ENCODE measurements at places on chromosomes 2 and 18.

DNA sequence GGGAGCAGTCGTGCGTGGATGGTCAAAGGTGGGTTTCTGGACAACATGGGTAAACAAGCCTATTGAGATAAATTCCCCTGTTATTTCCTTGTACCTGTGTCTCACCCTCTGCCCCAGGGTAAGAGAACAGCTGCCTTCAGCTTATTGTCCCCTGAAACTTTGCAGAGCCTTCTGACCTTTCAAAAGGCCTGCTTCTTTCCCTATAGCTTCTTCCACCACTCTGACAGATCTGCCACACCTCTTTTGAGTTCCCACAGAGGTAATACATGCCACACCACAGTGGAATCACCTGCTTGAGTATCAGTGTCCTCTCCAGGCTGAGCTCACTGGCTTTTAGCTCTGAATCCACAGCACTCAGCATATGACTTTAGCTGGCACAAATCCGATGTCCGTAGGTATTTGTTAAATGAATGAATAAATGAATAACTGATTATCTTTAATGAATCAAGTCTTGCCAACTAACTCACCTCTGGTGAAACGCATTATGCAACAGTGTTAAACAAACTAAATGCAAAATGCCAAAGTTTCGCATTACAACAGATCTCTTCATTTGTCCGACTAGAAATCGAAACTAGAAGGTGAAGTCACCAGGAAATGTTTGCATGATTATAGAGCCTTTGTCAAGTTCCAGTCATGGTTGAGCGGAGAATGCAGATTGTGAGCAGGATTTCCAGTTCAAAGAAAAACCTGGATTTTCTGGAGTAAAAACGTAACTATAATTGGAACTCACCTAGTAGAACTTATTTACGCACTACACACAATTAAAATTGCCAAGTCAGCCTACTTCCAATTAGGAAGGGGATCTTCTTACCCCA is 16.4 kb downstream of the DYNAP start:
- DNase-seq, result no peak

DNA sequence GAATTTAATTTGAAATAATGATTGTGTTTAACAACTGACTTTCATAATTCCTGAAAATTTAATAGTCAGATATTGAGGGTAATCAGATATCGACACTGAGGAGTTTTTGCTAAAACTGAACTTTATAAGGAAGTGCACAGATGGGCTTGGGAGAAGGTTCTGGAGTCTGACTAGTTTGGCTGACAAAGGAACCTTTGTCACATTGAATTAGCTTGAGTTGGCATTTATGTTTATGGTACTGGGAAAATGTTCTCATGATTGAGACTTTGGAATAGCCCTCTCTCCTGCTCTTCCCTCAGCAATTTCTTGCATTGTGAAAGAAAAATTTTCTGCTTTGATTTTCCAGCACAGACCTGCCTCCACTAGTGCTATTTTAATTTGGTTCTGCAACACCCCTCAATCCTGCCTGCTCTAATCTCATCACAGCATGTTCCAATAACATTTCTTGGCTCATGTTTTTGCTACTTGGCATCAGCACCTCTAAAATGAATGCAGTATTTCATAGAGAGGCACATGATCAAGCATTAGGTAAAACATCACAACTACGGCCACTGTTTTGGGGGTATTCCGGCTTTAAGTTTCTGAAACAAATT is 133.9 kb upstream of the FSHR start:
- no peak for DNase-seq

DNA sequence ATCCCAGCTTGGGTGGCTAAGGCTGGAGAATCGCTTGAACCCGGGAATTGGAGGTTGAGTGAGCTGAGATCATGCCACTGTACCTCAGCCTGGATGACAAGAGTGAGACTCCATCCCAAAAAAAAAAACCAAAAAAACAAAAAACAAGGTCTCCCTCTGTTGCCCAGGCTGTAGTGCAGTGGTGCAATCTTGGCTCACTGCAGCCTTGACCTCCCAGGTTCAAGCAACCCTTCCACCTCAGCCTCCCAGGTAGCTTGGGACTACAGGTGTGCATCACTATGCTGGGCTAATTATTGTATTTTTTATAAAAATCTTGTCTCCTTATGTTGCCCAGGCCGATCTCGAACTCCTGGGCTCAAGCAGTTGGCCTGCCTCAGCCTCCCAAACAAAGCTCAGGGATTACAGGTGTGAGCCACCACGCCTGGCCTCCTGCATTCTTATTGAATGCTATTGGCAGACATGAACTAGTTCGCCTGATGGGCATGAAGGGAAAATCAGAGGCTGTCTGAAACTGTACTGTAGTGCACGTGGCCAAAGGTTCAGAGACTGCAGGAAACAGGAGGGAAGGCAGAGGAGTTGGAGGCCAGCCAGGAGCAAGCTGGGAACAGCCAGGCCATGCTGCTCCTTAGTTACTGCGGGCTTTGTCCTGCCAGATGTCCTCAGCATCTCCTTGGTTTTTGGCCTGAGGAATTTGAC is 16.0 kb upstream of the ASXL2 start:
- no peak for DNase-seq

GRCh38 chr18:35516351-35516750 is 18.6 kb upstream of the INO80C start:
- DNase-seq, result no peak

DNA sequence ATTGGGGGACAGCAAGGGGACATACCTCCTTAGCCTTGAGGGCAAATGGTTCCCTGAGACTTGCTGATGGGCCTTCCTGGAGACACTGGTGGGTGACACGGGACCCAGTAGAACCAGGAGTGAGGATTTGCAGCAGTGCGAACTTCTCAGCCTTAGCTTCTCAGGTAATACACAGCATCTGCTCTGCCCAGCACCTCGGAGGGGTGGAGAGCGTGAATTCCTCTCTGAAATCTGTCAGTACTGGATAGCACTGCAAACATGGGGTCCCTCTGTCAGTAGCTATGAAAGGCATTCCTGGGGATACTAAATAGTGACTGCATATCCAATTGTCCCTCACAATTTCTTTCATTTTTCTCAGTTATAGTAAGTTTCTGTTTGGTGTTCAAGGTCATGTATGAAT is 151.7 kb downstream of the GBX2 start:
- DNase-seq, result no peak

GRCh38 chr18:50286391-50287027 is 983 bp downstream of the CXXC1 start:
- peak; percentile 22 for DNase-seq

DNA sequence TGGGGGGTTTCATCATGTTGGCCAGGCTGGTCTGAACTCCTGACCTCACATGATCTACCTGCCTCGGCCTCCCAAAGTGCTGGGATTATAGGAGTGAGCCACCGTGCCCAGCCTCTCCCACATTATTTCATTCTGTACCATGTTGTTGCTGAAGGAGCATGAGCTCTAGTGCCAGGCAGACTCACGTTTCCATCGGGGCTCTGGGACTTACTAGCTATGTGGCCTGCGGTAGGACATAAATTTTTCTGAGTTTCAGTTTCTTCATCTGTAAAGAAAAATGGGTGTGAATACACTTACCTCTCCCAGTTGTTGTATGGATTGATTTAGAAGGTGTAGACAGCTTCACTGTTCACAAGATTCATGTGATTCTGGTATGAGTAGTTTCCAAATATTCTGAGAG is 30.8 kb upstream of the CCL20 start:
- no peak for DNase-seq

- DNase-seq, result no peak
These were observed 487.2 kb upstream of the GCFC2 start for GRCh38 chr2:76197842-76198448.

- no peak for DNase-seq
These were observed 124.8 kb downstream of the DTNA start for GRCh38 chr18:34834897-34835296.

DNA sequence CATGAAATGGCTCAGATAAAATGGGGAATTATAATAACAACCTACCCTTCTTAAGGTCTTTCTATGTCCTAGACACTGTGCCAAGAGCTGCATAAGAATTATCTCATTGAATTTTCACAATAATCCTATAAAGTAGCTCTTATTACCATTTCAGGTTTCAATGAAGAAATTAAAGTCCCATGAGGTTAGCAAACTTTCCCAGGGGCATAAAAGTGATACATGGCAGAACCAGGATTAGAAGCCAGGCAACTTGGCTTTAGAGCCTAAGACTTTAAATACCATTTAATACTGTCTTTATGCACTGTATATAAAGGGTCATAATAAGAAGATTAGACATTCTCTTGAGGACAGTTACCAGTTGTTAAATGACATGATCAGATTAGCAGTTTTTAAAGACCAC is 130.1 kb downstream of the GCA start:
- no peak for DNase-seq

DNA sequence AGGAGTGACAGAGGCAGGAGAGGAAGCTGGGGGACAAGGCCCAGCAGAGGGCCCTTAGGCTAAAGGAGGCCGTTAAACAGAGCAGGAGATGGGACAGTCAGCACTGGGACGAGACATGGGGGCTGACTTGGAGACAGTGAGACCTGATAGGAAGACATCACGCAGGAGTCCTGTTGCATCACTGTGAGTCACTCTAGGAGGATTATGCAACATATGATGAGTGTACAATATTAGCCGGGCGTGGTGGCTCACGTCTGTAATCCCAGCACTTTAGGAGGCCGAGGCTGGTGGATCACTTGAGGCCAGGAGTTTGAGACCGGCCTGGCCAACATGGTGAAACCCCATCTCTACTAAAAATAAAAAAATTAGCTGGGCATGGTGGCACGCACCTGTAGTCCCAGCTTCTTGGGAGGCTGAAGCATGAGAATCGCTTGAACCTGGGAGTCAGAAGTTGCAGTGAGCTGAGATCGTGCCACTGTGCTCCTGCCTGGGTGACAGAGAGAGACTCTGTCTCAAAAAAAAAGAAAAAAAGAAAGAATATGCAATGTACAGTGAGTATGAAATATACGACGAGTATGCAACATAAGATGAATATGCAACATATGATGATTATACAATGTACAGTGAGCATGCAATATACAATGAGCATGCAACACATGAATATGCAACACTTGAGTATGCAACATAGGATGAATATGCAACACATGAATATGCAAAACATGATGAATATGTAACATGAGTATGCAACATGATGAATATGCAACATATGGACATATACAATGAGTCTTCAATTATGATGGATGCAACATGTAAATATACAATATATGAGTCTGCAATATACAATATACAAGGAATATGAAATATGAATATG is 83.3 kb upstream of the ID2 start:
- no peak for DNase-seq

GRCh38 chr2:96175951-96176350 is 30.7 kb upstream of the DUSP2 start:
- no peak for DNase-seq

DNA sequence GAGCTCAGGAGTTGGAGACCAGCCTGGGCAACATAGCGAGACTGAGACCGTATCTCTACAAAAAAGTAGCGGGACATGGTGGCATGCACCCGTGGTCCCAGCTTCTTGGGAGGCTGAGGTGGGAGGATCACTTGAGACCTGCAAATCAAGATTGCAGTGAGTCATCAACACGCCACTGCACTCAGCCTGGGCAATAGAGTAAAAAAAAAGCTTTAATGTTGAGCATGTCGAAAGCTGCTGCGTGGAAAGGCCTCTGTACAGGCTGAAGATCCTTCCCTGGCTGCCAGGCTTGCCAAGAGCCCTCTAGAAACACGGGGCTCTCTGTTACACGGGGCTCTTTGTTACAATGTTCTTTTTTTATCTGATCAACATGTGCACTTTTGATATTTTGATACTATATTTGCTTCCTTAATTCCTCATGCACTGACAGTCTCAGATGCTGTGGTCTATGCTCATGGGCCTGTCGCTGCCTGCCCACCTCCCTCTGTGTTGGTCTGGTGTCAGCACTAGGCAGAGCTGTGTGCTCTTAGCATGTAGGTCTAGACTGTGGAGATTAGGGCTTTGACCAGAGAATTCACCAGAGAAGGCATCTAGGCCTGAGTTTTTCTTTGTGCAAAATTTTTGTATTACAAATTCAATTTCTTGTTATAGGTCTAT is 18.7 kb downstream of the CLK1 start:
- no peak for DNase-seq

DNA sequence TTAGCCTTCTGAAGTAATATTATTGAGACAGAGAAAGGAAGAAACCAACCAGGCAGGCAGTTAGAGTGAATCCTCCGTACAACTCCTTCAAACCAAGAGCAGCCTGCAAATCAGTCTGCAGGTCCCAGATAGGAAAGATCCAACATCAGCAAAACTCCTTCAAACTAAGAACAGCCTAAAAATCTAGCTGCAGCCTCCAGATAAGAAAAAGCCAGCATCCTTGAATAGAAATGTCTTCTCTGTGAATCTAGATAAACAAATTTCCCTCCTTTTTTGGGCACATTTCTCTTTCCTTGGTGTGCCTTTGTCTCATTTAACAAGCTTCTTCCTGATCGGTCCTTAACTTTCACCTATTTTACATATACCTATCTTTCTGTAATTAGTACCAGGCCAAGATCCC is 1004.6 kb upstream of the TMEFF2 start:
- DNase-seq, result no peak

DNA sequence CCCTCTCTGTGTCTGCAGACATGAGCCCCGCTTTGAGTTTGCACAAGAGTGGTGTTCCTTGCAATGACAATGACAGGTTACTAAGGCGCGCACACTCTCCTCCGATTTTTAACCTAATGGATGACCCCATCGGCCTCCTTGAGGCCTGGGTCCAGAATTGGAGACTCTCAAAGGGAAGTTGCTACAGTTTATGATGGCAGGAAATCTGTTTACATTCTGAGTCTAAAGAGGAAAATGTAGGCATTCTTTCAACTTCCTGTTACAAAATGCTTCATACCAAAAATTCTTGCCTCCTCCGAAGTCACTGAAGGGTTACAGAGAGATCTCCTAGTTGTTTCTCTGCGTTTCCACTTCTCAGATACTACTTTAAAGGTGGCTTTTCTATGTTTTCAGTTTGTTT is 225.3 kb upstream of the AGAP1 start:
- no peak for DNase-seq

DNA sequence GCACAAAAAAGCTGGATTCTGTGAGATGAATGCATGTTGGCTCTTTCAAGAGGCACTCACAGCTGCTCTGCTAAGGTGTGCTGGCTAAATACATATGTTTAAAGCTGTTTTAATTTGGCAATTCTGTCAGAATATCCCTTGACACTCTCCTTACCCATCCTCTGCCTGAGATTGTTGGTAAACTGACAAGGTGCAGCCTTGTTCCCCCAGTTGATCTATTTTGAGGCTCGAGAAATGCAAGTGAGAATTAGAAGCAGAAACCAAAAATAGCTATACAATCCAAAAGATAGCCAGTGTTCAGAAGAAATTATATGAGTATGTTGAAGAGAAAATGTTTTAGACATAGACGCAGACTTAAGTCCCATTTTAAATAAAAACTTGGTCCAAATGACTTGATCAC is 971.7 kb upstream of the GYPC start:
- DNase-seq, result no peak

- no peak for DNase-seq
These were observed 616.6 kb upstream of the FSHR start for GRCh38 chr2:49770919-49771318.

All from CD4-positive, alpha-beta T cell treated with Interleukin-1 beta for 1 hour (primary cell).